Stimulated activated CD4-positive, alpha-beta T cell treated with anti-CD3 and anti-CD28 coated beads, Interleukin-12 subunit alpha, Interleukin-12 subunit beta, amount 100 ng/mL, for 24 hours (primary cell): ENCODE measurements at places on chromosomes 3 and 15.

GRCh38 chr3:82556113-82556512 is 794.7 kb upstream of the GBE1 start:
- no peak for DNase-seq

- DNase-seq: no peak
Observed at GRCh38 chr3:163056874-163057497, 1560.4 kb downstream of the OTOL1 start.

DNA sequence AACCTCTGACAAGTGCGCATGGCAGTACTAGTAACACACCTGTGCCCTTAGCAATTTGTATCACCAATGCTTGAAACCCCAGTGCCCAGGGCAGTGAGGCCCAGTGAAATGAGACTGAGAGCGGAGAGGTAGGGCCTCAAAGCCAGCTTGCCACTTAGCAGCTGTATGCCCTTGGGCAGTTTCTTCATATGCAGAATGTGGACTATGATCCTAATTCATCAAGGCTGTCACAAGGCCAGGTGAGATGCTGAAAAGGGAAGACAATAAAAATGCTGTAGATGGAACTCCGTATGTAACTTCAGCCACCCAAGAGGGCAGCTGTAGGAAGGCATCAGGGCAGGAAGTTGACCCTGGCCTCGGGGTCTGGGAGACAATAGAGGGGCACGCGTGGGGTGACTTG is 74.4 kb downstream of the KY start:
- DNase-seq: no peak

GRCh38 chr3:172707967-172708366 is 2.9 kb downstream of the NCEH1 start:
- DNase-seq: no peak

DNA sequence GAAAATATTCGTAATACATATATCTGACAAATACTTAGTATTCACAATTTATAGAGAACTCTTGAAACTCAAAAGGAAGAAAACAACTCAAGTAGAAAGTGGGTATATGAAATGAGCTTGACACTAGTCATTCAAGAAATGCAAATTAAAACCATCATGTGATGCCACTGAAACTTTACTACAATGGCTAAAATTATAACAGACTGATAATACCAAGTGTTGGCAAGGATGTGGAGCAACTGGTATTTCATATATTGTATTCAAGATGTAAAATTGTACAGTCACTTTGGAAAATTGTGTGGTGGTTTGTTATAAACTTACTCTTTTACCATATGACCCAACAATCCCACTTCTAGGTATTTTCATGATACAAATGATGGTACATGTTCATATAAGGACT is 68.7 kb upstream of the AGTR1 start:
- DNase-seq: no peak

- no peak for DNase-seq
Observed at GRCh38 chr3:82055792-82056191, 294.3 kb upstream of the GBE1 start.

DNA sequence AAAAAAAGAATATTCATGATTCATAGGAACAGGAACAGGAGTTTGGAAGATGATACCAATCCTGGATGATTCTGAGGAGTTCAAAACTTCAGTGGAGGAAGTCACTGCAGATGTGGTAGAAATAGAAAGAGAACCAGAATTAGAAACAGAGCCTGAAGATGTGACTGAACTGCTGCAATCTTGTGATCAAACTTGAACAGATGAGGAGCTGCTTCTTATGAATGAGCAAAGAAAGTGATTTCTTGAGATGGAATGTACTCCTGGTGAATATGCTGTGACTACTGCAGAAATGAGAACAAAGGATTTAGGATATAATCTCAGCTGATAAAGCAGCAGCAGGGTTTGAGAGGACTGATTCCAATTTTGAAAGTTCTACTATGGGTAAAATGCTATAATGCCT is 72.7 kb downstream of the GSK3B start:
- no peak for DNase-seq

GRCh38 chr3:40118091-40118490 is 191.4 kb upstream of the EIF1B start:
- DNase-seq: no peak

DNA sequence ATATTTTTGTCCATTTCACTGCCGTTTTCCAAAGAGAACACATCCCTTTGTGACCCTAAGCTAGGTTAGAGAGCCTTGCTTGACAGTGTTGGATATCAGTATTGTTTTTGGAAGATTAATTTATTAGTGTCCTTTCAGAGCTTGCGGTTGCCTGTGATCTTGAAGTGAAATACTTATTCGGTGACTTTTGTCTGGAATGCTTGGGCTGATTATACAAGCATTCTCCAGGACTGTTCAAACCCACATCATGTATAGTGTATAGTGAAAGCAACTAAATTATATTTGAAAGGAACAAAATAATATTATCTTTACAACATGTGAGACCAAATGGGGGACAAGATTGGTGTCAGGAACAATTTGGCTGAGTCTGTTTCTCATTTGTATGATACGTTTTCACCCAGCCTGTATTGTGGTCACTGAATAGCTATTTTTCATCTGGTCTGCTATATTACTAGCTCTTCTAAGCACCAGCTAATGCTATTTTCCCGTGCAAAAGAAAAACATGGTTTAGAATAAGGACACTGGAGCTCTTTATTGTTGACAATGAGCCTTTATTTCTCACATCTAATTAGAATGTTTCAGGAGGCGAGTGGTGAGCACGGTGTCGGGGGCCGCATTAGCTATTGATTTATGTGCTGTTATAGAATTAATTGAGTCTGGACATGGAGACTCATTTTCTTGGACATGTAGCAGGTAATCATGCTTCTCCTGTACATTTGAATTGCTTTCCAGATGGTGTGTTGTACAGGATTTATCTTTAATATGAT is 158.1 kb downstream of the APBA2 start:
- DNase-seq: no peak

- DNase-seq: no peak
Observed at GRCh38 chr3:141388823-141389621, 20.7 kb downstream of the ZBTB38 start.

- no peak for DNase-seq
Observed at GRCh38 chr3:52483081-52483480, 12.1 kb upstream of the STAB1 start.

DNA sequence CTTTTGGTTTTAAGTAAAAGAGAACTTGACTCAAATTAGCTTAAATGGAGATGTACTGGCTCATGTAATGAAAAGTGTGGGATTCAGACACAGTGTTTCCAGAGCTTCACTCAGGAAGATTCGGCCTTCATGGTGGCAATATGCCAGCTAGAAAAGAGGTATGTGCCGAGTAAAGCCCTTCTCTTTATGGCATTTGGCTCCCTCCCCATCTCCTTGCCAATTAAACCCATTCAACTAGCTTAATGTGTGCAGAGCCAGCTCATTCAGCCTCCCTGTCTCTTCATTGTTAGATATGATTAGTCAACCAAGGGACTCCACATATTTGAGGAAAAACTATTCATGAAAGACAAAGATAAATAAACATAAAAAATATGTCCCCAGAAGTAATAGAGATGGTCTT is 15.0 kb upstream of the TRANK1 start:
- DNase-seq: no peak

DNA sequence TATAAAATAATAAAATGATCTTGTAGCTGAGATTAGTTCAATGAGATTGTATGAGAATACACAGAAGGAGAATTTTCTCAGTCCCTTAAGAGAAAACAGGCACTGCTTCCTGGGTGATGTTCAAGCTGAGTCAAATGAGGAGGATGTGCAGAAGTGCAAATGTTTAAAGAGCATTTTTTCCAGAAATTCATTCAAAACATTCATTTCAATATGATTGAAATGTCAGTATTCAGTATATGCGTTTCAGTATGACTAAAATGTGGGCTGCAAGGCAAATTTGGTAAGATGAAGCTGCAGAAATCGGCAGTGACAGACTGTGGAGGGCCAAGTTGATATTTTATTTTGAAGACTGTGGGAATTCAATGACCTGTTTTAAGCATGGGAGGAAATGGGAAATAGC is 19.3 kb upstream of the PYDC2 start:
- DNase-seq: no peak

GRCh38 chr3:40120806-40121205 is 188.7 kb upstream of the EIF1B start:
- DNase-seq: no peak

DNA sequence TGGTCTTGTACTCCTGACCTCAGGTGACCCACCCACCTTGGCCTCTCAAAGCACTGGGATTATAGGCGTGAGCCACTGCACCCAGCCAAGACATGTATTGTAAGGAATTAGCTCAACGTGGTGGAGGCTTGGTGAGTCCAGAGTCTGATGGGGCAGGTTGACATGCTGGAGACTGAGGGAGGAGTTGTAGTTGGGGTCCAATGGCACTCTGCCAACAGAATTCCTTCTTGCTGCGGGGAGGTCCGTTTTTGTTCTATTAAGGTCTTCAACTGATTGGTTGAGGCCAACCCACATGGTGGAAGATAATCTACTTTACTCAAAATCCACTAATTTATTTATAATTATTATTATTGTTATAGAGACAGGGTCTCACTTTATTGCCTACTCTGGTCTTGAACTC is 30.1 kb downstream of the PLA2G4D start:
- DNase-seq: no peak

DNA sequence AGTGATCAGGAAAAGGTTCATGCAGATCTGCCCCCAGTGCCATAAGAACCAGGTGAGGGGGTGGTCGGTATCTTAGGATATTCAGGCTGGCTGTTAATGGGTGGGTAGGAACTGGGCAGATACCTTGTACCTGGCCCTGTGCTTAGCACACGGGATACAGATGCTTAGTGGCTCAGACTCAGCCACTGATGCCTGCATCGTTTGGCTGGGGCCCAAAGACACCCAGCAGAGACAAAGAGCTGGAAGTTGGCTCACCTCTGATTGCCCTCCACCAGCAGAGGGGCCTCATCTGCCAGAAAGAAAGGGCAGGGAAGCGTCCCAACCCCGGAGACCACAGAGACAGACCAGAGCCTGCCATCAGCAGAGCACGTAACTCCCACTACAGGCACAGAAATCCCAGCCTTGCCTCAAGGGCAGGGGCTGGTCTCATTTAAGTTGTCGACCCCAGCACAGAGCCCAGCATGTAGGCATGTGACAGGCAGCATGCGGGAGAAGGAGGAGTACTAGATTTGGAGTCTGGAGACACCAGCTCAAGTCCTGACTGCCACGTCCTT is 64.1 kb upstream of the SLC6A1 start:
- DNase-seq: no peak

- no peak for DNase-seq
Observed at GRCh38 chr3:45787551-45787950, 8.8 kb downstream of the SLC6A20 start.

GRCh38 chr3:37071921-37072320 is 78.6 kb downstream of the MLH1 start:
- no peak for DNase-seq

- DNase-seq: no peak
Observed at GRCh38 chr15:63181648-63182047, 7.8 kb upstream of the RAB8B start.

DNA sequence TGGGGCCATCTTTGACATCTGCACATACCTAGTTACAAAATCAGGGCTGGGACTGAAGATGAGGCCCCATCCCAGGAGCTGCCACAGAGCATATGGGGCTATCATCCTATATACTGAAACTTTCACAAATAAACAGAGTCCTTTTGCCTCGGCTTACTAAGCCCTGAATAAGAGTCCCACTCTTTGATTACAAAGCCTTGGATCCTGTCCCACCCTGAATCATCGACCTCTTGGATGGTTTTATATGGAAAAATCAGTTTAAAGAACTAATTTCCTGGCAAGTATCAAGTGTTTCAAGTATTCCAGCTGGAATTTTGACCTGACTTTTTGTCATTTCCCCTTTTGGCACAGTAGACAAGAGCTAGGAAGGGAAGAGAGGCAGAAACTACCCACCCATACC is 331.3 kb upstream of the FRG2C start:
- DNase-seq: no peak

DNA sequence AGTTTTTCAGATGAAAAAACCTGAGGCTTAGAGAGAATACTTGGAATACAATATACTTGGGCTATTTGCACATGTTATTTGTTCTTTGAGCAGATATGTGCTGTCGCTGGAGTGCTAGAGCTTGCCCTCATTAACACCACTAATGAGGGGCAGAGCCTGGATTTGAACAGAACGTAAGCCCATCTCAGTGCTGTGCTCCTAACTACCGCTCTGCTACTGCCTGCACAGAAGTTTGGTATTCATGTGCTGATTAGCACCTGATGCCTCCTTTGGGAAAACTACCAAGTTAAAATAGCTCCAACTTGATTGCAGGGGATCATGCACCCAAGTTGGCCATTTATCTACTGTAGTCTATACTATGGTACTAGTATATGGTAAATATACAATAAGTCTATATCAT is 3.6 kb downstream of the GPR87 start:
- DNase-seq: no peak

GRCh38 chr15:39357480-39358268 is 223.2 kb upstream of the THBS1 start:
- DNase-seq: no peak

DNA sequence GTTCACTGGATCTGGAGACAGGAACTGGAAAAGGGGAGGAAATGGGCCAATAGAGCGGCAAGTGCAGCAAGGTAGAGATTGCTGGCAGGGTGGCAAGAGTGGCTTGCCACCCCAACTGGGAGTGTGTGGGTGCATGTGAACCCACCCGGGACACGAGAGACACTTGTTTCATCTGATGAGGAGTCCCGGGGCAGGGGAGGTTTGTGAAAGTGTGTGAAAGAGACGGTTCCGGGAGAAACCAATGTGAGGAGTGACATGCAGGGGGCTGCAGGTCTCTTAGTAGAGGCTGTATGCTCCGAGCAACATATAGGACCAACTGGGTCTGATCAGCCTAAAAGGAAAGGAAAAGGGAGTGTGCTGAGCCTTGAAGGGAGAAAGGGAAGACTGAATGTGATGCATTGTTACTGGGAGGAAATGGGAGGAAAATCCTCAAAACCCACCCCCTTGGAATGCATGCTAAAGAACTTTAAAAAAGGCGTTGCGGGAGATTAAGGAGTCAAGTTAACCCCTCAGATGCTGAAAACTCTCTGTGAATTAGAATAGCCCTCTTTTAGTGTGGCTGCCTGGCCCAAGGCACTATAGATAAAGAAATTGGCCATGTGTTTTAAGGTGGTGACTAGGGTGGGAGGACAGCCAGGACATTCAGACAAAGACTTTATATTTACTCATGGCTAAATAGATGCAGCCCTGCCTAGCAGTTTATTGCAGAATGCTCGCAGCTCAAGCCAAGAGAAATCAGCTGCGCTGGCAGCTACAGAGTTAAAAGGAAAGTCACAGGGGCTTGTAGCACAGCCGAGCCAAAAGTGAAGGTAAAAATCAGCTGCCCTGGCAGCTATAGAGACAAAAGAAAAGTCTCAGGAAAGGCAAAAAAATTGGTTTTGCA is 9.1 kb upstream of the SLC9C1 start:
- DNase-seq: no peak

GRCh38 chr15:90315278-90315982 is 36.7 kb upstream of the ZNF774 start:
- DNase-seq: no peak

- no peak for DNase-seq
Observed at GRCh38 chr15:44023176-44023575, 171.9 kb downstream of the FRMD5 start.
